ENCODE measurements at places on chromosomes 12 and 14.

DNA sequence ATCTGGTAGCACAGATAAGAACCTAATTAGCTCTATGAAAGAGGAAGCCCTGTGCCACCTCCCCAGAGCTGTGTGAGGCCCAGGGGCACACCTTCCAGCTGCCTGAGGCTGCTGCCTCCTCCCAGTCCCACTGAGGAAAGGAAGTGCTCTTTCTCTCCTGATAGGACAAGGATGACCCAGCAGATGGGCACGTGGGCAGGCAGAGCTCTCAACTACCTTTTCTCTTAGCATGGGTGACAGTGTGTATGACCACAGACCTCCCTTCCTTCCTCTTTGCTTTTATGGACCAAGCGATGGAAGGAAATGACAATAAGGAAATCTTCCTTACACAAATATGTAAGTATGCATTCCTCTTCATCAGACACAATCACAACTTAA lies 127.6 kb upstream of the AMIGO2 start:
- DNase-seq, result no peak

DNA sequence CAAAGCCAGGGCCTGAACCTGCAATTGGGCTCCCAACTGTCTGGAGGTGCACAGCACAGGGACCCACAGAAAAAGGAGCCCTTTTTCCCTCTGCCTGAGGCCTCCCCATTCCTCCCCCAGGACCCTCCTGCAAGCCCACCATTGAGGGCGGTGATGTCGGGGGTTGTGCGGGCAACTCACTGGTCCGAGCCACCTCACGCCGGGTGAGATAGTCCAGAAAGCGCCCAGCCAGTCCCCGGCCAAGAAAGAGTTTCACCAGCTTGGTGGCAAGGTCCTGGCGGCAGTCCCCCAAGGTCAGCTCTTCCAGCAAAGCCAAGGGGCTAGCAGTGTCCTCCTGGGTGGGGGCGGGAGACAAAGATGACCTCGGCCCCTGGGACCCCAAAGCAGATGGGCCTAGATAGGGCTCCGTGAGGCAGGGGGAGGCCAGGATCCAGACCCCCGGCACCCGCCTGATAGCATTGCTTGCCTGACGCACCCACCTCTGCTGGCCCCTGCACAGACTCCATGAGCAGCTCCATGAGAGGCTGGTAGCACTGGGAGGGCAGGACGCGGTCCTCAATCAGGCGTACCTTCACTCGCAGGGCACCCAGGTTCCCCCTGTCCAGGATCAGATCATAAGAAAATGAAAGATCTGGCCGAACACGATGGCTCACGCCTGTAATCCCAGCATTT lies 20.0 kb downstream of the RASAL1 start:
- no peak for DNase-seq

- no peak for DNase-seq
Observed at GRCh38 chr14:96130854-96131253, 73.8 kb upstream of the BDKRB2 start.

- DNase-seq, result no peak
Observed at GRCh38 chr12:24904871-24905270, 44.0 kb downstream of the BCAT1 start.

GRCh38 chr14:31717294-31718085 lies 156.3 kb downstream of the NUBPL start:
- no peak for DNase-seq

GRCh38 chr12:90909069-90909770 lies 45.8 kb downstream of the CCER1 start:
- DNase-seq, result no peak

DNA sequence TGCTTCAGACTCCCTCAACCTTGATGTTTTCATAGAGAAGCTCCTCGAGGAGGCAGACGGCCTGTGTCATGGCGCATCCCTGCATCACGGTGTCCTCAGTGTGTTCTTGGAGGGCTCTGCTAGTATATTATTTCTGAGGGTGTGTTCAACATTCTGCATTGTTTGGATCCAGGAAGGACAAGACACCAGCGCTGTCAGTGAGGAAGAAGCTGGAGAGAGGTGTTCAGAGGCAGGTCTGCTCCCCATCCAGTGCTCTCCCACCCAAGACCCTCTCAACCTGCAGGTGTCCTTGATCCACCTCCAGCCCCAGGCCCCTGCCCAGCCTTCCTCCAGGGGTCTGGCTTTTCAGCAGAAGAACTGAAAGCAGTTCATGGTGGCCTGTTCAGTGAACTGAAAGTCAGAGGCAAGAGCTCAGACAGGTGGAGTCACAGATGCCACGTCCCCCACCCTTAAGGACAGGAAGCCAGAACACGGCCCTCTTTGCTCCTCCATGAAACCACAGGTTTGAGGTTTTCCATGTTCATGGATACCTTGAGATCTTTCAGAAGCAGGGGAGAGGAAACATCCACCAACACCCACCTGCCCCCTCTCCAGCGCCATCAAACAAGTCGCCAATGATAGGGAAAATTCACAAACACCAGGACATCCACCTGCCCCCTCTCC lies 37.4 kb downstream of the DIO3 start:
- no peak for DNase-seq

DNA sequence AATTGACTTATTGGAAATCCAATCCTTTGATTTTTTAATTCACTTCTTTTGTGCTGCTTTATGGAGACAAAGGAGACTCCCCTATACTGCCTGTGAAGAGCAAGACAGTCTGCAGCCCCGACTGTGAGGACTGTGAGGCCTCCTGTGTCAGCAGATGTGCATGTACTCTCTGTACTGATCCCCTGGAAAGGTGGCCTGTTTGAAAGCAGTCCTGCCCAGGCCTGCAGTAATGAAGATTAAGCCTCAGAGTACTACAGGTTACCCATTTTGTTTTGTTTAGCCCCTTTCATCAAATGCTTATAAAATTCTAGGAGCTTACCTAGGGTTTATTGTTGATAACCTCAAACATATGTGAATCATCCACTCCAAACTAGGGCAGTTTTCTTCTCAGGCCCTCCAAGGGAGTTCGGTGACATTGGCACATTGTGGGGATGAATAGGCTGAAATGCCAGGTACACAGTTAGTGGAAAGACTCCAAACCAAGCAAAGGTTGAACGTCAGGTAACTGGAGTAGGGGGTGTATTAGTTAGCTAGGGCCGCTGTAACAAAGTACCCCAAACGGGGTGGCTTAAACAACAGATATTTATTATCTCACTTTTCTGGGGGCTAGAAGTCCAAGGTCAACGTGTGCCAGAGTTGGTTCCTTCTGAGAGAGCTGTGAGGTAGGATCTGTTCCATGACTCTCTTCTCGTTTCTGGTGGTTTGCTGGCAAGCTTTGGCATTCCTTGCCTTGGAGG lies 208.7 kb upstream of the BCL2L14 start:
- no peak for DNase-seq

GRCh38 chr12:6337958-6338433 lies 3.9 kb downstream of the TNFRSF1A start:
- no peak for DNase-seq

DNA sequence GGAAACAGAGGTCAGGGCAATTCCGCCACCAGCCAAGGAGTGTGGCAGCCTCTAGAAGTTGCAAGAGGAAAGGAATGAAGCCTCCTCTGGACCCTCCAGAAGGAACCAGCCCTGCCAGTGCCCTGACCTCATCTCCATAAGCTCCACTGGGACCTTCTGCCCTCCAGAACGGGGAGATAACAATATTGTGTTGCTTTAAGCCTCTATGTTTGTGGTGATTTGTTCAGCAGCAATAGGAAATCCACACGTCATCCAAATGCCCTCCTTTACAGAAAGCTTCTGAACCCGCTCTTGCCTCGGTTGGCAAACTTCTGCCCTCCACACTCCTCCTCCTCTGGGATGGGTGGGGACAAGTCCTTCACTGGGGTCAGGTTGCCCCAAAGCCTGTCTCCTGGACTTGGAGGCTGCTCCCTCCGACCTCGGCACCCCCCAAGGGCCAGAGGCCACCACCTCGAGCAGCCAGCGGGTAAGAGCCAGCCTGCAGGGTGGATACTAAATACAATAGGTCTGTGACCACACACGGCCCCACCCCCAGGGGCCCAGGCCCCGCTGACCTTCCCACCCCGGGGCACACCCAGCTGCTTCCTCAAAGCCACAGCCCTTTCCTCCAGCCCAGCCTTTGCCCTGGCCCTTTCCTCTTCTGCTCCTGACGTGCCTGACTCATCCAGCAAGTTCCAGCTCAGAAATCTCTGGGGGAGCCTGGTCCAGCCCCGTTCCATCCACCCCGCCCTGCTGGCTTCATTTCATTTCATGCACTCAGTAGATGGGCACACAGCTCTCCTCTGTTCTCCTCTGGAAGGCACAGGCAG lies 58.7 kb upstream of the NCOR2 start:
- DNase-seq, result no peak

GRCh38 chr12:25436206-25437030 lies 116.7 kb downstream of the LMNTD1 start:
- DNase-seq, result peak; percentile 57

GRCh38 chr12:7581625-7582024 lies 78.0 kb upstream of the CD163 start:
- no peak for DNase-seq

DNA sequence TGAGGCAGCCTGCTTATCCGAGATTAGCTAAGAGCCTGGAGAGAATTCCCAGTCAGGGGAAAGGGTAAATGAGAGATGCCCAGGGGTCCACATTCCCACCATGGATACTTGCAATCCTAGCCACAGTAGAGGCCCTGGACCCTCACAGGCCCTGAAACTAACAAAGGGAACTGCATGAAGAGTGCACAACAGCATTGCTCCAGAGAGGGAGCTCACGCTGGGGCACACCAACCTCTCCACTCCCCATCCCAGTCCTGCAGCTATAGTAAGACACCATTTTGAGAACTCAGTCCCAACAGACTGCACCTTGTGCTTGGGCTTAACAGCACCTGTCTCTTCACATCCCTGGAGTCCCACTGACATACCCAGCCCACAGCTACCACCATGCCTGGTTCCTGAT lies 30.5 kb downstream of the CEP83 start:
- no peak for DNase-seq

DNA sequence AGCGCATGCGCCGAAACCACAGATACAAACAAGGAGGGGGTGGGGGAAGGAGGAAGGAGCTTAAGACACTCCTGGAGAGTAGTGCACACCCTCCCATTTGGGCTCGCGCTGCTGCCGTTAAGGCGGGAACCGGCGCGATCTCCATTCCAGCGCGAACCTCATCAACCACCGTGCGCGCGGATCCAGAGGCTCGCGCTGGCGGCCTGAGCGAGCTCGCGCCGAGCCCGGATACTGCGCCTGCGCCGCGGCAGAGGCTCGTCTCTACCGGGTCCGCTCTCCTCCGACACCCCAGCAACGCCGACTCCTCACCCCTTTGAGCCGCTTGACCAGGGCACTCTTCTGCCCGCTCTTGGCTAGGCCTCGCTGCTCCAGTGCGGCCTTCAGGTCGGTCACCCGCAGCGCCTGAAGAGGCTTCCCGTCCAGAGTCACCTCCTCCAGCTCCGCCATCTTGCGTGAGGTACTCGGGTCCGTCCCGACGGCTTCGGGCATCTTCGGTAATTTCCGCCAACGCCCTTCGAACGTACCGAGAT lies at the start of gene ACIN1:
Gene ACIN1, minus strand, starts transcription at position 471 of the 530 bp plus-strand sequence. Its CDS starts 24 bp downstream, at position 447.
- DNase-seq, result peak; percentile 77

- DNase-seq, result no peak
Observed at GRCh38 chr12:125205386-125205785, 140.2 kb downstream of the AACS start.

DNA sequence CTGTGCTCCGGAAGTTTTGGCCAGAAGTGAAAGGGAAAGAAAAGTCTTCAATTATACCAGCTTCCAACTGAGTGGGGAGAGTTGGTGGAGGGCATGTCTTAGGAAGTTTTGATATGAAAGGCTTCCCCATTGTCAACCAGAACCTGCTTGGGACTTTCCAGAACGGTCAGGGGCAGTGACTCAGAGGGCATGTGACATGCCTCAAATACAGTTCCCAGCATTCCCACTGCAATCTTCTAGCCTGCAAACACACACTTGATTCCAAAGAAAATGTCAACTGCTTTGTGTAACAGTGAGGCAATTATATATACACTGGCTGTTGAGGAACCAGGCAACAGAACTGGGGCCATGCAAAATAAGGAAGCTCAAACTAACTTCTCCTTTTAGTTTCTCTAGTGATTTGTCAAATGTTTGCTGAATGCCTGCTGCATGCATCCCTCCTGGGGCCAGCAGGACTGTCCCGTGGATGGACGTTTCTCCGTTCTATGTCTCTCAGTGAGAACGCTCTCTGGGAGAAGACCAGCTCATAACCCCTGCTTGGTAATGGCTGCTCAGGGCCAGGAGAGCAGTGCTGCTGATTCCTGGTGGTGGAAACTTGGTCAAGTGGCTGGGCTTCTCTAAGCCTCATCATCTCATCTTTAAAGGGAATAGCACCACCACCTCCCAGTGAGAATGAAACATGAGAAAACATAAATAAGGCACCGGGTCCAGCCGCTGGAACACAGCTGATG lies 18.3 kb downstream of the SLC25A47 start:
- DNase-seq, result no peak

GRCh38 chr14:64501411-64502171 lies 2.0 kb downstream of the ZBTB25 start:
- DNase-seq, result peak; percentile 37

DNA sequence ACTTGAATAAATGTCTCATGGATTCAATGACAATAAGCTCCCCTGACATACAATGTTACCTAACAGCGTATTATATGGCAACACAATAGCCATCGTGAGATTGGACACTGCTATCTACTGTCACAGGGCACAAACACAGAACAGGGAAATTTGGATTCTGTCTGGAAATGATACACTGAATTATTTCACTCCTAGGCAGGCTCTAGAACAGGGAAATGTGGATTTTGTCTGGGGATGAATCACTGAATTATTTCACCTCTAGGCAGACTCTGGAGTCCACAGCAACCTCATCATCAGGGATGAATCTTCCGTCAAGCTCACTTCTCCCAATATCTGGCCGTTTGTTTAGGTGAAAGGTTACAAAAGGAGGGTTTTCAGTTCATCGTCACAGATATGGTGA lies 288.8 kb downstream of the TMEM132D start:
- no peak for DNase-seq

DNA sequence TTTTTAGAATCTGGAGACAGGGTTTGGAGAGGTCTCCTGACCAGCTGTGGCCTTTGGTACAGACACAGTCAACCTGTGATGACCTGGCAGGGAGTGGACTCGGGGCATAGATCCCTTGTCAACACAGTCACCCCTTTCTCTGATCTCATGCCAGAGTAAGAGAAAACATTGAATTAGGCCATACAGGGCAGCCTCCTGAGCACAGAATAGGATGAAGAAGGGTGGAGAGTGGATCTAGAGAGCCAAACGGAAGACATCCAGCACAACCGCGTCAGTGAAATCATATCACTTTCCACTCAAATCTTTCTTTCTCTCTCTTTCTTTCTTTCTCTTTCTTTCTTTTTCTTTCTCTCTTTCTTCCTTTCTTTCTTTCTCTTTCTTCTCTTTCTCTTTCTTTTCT lies 145.9 kb upstream of the TBX3 start:
- DNase-seq, result no peak

DNA sequence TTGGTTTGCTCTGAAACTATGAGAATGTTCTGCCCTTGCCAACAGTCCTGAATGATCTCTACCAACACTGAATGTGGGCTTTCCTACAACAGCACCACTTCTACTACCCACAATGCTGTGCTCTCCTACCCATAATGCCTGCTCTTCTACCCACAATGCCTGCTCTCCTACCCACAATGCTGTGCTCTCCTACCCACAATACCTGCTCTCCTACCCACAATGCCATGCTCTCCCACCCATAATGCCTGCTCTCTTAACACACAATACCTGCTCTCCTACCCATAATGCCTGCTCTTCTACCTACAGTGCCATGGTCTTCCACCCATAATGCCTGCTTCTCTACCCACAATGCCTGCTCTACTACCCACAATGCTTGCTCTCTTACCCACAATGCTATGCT lies 92.3 kb downstream of the KCNK13 start:
- no peak for DNase-seq

GRCh38 chr12:109157986-109158385 lies 41.6 kb downstream of the ACACB start:
- no peak for DNase-seq

- DNase-seq, result no peak
Observed at GRCh38 chr12:90152897-90153624, 444.4 kb upstream of the ATP2B1 start.

Measured in fibroblast of skin of left quadriceps (primary cell).